ENCODE measurements at places on chromosomes 7 and 10. TPM values are rescaled to one million over a fixed set of nuclear protein-coding genes. Genes with fewer than 3 reads are reported as not detected.

The CNPY1 gene
- total RNA-seq, result not detected

The ADO gene
- 38.4 TPM for total RNA-seq

DNA sequence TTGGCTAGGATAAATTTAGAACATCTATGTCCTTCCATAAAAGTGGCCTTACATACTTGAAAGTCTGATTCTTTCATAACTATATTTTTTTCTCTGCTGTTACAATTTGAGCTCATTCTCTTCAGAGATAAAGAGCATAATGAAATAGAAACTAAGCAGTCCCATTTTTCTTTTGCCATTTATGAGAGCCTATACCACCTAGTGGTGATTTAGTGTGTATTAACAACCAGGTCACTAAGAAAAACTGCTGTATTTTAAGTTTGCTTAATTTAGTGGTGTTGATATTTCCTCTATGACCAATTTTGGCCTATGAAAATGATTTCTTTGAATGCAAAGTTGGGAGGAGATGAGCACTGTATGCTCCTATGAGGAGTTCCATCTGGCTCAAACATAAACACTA lies 88.7 kb upstream of the ZWINT start:
- no peaks in the 10 kb centered on the region for H3K36me3 ChIP-seq
- no peak for DNase-seq
- no peak overlapping the region for H3K4me3 ChIP-seq
- no peaks in the 10 kb centered on the region for H3K4me1 ChIP-seq

DNA sequence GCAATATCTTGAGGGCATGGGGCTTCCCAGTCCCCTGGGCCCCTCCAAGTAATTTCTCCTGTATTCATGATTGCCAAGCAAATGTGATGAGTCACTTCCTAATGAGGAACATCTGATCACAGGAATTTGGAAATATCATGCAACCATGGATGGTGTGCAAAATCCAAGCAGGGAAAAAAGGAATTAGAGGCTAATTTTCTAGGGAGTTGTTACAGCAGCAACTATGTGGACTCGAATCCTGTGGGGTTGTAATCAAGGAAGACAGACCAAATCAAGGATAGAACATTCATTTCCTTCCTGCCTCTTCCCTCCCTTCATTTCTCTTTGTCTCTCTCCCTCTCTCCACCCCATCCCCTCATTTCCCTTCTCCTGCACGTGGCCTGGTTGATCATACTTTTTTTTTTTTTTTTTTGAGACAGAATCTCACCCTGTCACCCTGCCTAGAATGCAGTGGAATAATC lies 23.9 kb upstream of the AGFG2 start:
- peak; percentile 89 for DNase-seq
- H3K27ac ChIP-seq, result peak overlapping the region; percentile 73
- H3K27me3 ChIP-seq, result no peaks in the 10 kb centered on the region
- no peak overlapping the region for H3K4me3 ChIP-seq
- H3K36me3 ChIP-seq, result no peaks in the 10 kb centered on the region

- peaks cover 41% of the 10 kb centered on the region for H3K4me1 ChIP-seq
- no peak overlapping the region for H3K4me3 ChIP-seq
- H3K36me3 ChIP-seq, result no peaks in the 10 kb centered on the region
- H3K27ac ChIP-seq, result no peak overlapping the region
- no peak for DNase-seq
Observed at GRCh38 chr7:101882005-101882421, 64.6 kb downstream of the CUX1 start.

DNA sequence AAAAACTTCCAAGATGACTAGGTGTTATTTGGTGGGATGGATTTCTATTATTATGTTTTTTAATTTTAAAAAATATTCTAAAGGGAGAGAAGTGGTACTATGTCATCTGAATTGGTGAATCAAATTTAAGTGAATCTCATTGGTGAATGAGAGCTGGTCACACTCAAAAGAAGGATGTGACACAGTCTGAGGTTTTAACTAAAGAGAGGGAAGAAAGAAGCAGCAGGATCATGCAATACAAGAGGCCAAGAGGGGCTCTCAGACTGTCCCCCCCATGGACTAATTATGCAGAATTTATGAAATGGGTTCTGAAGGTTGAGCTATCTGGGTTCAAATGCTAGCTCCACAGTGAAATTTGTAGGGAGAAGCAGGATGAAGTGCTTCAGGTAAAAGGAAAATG lies 16.2 kb downstream of the MACC1 start:
- H3K27ac ChIP-seq, result no peak overlapping the region
- no peaks in the 10 kb centered on the region for H3K36me3 ChIP-seq
- no peak for DNase-seq
- H3K4me1 ChIP-seq, result peaks cover 8% of the 10 kb centered on the region
- H3K27me3 ChIP-seq, result no peaks in the 10 kb centered on the region

DNA sequence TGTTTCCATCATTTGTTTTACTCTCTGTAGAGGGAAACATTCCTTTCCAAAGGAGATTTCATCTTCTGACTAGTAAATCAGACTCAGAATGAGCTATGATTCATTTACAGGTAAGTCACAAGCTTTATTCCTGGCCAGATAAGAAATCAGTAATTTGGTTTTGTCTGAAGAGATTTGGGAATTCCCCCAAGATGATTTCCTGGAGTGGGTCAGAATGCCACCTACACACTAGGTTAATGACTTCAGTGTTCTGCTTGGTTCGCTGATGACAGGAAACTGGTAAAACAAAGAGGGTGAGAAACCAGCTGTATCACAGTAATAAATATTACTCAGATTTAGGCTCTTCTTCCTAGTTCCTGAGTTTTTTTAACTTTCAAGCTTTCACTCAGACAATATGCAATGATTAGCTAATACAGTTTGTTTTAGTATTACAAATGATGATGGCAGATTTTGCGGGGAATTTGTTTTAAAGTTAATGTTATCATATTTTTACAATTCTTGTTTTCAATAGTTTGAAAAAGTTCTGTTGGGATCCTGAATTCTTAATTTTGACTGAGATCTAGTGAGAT lies 8.3 kb upstream of the ASZ1 start:
- H3K4me1 ChIP-seq, result no peaks in the 10 kb centered on the region
- no peaks in the 10 kb centered on the region for H3K36me3 ChIP-seq
- H3K4me3 ChIP-seq, result no peak overlapping the region
